Left cardiac atrium (tissue), 4 donors: ENCODE measurements at places on chromosomes 16 and 17. TPM values are rescaled to one million over a fixed set of nuclear protein-coding genes. Genes with fewer than 3 reads are reported as not detected.

The CCDC78 gene
- total RNA-seq, result 0.50 TPM

The CHD3 gene
- 24.9 TPM for total RNA-seq

The FBXO39 gene
- 0.34 TPM for total RNA-seq

The SLC13A5 gene
- total RNA-seq, result 0.21 TPM
